Fibroblast of skin of right quadriceps (primary cell): ENCODE measurements at places on chromosomes 6 and 20.

- DNase-seq = peak; percentile 85
These were observed 67.7 kb upstream of the ZNFX1 start for GRCh38 chr20:49345524-49345923.

DNA sequence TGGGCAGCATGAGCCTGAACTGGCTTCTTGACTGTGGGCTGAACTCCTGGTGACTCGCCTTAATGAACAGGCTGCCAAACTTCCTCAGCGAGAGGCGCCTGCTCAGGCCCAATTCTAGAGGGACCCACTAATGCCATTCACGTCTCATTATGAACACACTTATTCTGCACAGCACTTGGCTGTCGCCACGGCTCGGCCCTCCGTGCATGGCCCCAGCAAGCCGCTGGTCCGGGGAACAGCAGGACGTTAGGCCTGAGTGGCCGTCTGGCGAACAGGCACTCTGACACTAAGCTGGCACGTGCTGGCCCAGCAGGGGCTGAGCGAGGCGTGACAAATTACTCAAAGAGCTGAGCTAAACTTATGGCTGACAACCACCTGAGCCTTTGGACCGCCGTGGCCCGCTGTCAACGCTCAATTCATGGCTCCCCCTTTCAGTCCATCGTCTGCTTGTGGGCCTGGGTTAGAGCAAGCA is 45.9 kb downstream of the INSM1 start:
- DNase-seq = no peak

DNA sequence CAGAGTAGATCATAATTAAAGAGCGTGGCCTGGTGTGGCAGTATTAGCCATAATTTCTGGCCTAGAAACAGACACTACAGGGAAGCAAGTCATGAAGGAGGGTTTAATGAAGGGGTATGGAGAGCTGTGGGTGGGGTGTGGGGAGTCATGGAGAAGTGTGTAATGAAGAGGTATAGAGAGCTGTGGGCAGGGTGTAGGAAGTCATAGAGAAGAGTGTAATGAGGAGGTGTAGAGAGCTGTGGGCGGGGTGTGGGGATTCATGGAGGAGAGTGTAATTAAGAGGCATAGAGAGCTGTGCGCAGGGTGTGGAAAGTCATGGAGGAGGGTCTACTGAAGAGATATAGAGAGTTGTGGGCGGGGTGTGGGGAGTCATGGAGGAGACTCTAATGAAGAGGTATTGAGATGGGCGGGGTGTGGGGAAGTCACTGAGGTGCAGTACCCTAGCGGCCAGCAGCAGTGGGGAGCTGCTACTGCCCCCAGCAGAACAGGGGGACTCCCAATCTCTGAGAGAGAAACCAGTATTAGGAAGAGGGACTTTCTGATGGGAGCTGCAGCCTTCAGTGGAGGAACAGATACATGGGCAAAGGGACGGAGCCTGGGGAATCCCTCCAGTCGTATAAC is 145.4 kb upstream of the FOXA2 start:
- no peak for DNase-seq

GRCh38 chr6:144216668-144217218 is 66.4 kb downstream of the STX11 start:
- DNase-seq = no peak

DNA sequence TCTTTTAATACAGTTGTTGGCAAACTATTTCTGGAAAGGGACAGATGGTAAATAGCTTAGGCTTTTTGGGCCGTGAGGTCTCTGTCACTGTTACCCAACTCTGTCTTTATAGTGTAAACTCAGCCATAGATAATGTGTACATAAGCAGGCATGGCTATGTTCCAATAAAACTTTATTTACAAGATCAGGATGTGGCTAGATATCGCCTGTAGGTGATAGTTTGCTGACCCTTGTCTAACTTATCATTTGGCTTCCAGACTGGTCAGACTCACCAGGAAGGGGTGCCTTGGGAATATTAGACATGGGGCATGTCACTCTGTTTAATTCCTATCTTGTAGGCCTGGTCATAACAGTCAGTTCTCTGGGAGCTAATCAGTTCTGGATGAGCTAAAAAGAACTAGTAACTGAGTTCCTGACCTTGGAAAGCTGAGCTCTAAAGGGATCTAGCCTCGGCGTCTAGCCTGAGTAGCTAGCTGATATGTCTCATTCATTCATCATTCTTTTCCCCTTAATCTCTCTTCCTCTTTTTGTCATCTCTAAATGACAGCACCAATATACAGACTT is 163.6 kb downstream of the SLC16A10 start:
- no peak for DNase-seq

DNA sequence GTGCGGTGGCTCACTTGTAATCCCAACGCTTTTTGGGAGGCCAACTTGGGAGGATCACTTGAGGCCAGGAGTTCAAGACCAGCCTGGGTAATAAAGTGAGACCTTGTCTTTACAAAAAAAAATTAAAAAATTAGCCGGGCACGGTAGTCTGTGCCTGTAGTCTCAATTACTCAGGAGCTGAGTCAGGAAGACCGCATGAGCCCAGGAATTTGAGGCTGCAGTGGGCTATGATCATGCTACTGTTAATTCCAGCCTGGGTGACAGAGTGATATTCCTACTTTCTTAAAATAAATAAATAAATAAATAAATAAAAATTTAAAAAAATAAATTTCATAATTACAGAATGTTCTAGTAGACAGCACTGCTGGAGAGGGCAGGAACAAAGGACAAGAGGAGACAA is 62.4 kb downstream of the DST start:
- no peak for DNase-seq

DNA sequence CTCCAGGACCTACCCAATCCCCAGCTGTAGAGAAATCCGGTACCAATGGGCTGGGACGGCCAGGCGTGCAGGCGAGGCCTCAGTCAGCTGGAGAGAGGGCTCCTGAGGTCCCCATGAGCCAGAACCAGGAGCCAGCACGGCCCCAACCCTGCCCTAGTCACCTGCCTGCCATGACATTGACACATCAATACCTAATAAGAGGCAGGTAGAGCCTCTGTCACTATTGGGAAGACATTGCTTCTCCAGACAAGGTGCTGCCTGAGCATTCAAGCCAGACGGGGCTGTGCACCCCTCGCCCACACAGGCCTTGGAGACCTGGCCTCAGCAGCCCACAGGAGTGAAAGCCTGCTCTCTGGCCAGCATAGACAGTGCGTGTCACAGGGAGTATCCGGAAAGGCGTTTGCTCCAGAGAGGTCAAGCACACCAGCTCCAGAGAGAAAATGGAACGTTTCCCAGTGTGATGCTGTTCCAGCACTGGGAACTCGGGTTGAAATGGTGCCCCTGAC is 3.5 kb downstream of the DLL1 start:
- no peak for DNase-seq

DNA sequence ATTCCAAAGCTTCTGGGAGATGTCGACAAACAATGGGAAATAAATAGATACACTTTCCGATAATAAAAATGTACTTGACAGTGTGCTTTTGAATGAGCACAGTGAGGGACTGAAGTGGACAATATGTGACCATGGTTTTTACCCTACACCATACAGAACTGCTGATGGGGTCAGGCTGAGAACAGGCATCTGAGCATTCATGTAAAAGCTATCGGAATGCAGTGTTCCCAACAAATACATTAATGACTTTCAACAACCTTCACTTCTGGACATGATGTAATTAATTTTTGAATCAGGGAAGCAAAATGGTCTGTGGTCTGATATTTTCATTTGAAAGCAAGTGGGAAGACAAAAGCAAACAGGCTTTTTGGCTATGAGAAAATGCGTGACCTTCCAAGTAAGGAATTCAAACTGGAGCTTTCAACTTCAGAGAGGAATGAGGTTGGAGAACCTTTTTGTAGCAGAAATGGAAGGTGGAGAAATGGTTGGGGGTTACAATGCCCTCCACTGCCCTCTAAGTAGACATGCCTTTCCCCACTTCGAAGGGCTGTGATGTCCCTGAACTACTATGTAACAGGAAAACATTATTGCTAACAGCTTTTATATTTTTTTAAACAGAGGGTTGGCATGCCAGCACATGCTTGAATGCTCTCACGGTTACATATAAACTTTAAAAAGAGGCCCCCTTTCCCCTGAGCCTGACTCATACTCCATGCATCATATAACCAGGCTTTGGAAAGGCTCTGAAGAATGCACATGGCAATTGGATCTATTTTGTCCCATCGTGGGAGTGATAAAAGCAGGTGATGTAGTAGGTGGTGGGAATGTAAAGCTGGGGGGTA is 203.5 kb upstream of the CITED2 start:
- peak; percentile 96 for DNase-seq
